ENCODE measurements at places on chromosomes 2 and 18.

GRCh38 chr2:32838418-32838817 is 108.3 kb upstream of the LTBP1 start:
- no peak for DNase-seq

DNA sequence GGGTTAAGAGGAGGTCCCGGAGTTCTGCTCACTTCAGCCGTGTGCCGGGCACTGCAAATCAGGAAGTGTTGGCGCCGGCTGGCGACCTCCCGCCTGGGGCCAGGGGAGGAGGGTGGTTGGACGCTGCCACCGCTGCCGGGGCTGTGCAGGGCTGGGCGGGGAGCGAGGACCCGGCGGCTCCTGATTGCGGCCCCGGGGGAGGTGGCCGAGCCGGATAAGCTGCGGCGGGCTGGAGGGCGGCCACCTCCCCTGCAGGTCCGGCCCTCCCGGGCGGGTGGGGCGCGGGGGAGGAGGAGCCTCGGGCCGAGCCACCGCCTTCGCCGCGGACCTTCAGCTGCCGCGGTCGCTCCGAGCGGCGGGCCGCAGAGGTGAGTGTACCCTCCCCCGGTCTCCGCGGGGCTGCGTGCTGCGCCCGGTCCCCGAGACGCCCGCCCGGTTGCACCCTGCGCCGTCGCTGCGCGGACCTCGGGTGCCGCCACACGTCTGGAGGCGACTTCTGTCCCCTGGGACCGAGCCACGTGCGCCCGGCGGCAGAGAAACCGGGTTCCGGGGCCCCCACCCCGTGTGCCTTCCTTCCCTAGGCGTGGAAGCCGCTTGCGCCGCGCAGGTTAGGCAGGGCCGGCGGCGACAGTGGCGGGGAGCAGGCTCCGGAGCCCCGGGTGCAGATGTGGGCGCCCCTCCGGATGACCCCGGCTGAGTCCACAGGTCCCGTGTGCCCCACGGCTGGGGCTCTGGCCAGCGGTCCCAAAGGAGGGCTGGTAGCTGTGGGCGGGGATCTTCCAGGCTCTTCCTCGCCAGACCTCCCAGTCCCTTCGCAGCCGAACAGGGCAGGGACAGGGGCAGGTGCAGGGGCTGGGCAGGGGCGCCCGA is at the start of gene STEAP3:
TSS of gene STEAP3 (plus strand) at position 314 of the 870 bp plus-strand sequence. CDS start 7,179 bp downstream, outside the sequence.
- DNase-seq = peak; percentile 50

GRCh38 chr2:228827056-228827700 is 443.9 kb downstream of the PID1 start:
- no peak for DNase-seq

GRCh38 chr2:239824046-239824694 is 201.0 kb downstream of the NDUFA10 start:
- no peak for DNase-seq

DNA sequence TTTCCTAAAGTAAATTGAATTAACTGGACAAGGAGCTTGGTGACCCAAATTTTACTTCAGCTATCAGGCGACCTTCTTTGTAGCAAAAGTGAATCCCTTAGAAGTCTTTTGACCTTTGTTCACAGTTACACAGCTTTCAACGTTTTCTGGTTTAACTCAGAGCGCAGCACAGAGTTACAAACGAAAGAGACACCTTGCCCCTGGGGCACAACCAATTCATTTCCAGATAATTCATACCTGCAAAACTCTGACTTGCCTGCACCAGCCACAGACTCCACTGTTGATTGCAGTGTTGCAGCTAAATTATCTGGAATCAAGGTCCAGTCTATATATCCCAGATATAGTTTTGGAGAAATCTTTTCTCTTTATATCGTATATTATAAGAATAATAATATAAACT is 358.6 kb upstream of the VWC2L start:
- no peak for DNase-seq

- DNase-seq = peak; percentile 94
Observed at GRCh38 chr2:86747711-86748639, 27.9 kb downstream of the RMND5A start.

All from fibroblast of upper back skin (primary cell).